ENCODE measurements at places on chromosomes 12 and 14.

DNA sequence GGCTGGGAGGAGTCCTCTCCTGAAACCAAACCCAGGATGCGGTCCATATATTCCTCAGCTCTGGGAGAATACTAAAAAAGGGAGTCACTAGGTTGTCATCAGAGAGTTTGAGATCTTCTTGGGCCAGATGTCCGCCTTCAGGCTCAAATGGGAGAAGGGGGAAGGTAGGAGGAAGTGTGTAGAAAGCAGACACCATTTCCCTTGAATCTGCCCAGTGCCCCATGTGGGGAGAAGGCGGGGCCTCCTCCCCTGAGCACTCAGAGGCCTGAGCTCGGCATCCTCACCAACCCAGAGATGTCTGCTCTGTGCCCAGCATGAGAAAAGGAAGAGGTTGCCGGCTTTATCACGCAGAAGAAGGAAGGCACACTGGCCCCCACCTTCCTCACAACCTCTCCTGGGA, 37.3 kb downstream of the LTBP2 start:
- no peak for DNase-seq

DNA sequence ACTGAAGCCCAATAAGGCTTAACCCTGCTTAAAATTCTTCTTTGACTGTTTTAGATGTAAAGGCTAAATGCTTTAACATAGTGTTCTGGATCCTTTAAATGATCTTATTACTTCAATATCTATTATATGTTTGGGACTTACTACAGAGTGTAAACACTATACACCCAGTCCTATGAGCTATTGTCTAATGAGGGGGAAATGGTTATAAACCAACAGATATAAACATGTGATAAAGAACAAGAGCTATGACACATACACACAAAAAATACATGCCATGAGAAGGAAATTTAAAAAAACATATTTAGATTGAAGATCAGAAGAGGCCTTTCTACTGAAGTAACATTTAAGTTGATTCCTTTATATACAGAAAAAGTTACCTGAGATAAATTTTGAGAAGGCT, 505.1 kb downstream of the FOXG1 start:
- DNase-seq: no peak

DNA sequence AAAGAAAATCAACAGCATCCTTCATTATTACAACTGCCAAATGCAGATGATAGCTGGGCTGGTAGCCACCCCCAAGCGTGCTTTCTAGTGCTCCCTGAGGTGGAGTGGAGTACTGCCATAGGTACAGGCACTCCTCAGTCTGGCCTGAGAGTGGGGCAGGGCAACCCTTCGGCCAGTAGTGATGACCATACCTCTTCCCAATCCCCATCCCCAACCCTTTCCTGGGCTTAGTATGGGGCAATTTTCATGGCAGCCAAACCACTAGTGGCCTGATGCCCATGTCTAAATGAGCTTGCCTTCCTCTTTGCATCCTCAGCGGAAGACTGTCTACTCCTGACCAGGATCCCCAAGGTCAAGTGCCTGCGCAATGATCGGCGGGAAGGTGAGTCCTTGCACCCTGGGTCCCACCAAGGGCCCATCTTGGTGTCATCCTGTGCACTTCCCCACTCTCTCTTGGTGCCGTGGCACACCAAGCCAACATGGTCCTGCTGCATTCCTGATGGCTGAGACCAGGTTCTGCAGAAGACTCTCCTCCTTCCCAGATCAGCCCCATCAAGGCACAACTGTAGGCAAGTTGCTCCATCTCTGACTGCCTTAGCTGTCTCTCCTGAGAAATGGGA, 65.8 kb downstream of the GALNT16 start:
- no peak for DNase-seq

DNA sequence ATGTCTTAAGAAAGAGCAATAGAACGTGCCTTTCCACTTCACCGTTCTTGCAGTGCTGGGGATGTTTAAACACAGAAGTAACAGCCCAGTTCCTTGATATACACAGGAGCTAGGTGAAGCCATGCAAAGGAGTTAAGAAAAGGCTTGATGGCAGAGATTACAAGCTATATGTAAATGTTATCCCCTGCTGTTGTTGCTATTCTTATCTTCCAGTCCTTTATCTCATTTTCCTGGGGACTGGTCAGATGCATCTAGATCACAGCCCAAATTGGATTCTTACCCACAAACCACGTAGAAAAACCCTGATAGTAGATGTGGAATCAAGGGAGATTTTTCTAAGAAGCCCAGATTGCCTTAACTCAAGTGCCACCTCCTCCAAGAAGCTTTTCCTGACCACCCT, 5.5 kb downstream of the ASCL1 start:
- no peak for DNase-seq

DNA sequence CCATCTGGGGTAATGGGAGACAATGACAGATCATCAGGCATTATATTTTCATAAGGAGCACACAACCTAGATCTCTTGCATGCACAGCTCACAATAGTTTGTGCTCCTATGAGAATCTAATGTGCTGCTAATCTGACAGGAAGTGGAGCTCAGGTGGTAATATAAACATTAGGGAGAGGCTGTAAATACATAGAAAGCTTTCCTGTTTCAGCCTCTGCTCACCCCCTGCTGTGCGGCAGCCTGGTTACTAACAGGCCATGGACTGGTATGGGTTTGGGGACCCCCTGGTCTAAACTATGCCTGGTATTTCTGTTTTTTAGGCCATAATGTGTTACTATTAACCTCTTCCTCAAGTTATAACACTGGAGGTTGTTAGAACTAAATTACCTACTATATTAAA, 1373.7 kb downstream of the LRFN5 start:
- no peak for DNase-seq

GRCh38 chr12:5650829-5651461, 219.0 kb downstream of the NTF3 start:
- no peak for DNase-seq

DNA sequence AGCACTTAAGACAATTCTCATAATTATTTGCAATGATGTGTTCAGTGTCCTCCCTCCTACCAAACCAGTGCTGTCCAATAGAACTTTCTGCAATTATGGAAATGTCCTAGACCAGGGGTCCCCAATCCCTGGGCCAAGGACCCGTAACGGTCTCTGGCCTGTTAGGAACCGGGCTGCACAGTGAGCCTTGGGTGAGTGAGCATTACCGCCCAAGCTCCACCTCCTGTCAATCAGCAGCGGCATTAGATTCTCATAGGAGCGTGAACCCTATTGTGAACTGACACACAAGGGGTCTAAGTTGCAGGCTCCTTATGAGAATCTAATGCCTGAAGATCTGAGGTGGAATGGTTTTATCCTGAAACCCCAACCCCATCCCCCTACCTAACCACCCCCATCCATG, 3.9 kb downstream of the SVOP start:
- DNase-seq: no peak

DNA sequence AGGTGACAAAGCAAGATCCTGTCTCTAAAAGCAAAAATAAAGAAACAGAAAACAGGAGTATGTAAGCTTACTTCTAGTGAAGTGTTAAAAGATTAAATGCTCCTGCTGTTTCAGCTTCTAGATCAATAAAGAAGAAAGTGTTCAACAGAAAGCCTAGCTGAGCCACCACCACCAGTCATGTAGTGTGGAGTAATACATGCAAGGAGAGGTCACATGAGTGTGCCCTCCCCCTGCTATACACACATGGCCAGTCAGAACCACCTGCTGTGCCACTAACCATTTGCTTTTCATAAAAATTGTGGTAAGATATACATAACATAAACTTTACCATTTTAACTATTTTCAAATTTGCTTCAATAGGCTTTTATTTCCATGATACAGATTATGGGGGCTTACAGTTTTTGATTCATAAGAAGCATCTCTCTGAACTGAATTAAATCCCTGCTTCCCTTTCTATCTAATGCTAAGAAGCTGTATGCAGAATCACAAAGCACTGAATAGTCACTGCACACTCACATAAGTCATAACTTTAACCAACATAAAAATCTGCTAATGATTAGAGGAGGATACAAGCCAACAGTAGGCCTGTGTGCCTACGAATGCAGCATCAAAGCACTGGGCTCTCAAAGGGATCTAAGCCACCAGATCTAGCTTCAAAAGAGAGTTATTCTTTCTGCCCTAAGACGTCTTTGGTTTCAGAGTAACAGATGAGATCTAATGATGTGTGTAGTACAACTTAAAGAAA, 515.5 kb downstream of the C12orf50 start:
- no peak for DNase-seq

DNA sequence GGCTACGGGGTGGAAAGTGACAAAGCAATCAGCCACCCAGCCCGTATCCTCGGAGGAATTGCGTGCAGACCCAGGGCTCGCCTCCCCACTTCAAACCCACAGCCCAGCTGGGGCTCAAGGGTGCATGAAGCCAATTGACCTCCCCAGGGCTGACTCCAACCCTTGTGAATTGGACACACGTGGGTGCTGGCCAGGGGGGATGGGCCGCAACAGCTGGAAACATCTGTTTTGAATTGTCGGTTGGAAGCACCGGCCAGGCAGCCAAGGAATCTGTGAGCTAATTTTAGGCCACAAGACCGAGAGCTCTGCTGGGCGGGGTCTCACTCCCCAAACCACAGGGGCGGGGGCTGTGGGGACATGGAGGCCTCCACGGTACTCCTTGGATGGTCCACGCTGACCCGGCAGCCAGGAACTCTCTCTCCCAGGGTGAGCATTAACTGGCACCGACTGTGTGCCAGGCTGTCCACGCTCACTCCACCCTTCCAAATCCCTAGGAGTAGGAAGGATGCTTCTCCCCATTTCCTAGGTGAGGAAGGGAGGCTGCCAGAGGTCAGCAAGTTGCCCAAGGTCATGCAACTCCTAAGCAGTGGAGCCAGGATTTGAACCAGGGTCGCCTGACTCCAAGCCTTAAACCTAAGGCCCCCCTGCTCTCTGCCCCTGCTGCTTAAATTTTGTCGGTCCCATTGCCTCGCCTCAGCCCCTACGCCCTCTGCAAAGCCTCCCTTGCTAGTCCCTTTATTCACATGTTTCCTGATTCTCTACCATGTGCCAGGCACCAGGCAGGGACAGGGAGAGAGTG, 11.9 kb upstream of the TMEM119 start:
- DNase-seq: no peak

GRCh38 chr12:32397696-32398095, 1.7 kb upstream of the FGD4 start:
- DNase-seq: no peak

DNA sequence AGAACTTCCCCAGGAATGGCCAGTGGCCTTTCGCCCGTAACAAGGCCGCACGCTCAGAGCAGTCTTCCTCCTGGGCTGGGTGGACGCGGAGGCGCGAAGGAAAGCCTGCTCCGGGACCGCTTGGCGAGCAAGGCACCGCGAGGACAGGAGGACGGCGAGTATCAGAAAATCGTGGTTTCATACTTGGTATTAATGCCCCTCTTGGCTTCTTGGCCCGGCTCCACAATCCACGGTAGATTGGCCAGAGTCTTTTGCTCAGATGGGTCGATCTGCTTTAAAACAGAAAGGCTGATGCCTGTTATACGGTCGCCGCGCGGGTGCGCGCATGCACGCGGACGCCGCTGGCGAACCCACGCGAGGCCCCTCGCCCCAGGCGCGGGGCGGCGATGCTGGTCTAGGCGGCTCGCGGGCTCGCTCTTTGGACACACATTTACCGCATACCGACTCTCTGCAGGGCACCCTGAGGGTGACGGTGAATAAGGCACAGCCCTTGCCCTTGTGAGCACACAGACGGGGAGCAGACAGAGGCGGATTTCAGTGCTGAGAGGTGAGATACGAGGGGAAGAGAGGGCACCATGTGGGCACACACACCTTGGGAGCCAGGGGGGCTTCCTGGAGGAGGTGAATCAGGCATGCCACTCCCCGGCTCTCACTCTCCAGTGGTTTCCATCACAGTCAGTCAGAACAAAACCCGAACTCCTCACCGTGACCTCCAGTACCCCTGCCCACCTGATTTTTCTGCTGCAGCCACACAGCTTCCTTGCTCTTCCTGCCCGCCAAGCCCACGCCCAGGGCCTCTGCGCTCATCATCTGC, 100.7 kb downstream of the APAF1 start:
- peak; percentile 30 for DNase-seq

- no peak for DNase-seq
Measured at GRCh38 chr12:96392397-96392796, 7.8 kb downstream of the CDK17 start.

DNA sequence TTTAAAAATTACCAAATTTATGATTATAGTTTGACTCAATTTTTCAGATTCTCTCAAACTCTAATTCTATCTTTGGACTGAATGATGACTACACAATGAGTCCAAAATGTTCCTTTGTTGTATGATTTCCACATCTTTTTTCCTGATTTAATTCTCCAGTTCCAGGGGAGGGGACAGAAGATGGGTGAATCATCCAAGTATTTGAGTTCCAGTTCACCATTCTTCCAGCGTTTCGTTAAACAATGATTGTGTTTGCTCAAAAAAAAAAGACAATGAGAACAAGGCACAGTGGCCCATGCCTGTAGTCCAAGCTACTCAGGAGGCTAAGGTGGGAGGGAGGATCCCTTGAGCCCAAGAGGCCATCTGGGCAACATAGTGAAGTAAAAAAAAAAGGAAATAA, 23.8 kb downstream of the BAZ1A start:
- DNase-seq: no peak

DNA sequence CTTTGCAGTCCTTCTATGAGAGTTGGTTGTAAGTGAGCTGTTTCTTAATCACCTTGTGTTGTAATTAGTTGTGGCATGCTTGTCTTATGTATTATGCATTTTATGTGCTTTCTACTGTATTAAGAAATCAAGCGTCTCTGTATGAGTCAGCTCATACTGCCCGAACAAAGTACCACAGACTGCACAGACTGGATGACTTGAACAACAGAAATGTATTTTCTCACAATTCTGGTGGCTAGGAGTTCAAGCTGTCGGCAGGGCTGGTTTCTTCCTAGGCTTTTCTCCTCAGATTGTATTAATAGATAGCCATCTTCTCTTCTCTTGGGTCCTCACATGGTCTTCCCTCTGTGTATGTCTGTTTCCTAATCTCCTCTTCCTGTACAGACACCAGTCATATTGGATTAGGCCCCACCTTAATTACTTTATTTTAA, 77.7 kb downstream of the FLRT2 start:
- DNase-seq: no peak

- no peak for DNase-seq
Measured at GRCh38 chr12:22333713-22334409, 646 bp downstream of the ST8SIA1 start.

- DNase-seq: no peak
Measured at GRCh38 chr14:39014460-39014859, 88.6 kb downstream of the SEC23A start.

DNA sequence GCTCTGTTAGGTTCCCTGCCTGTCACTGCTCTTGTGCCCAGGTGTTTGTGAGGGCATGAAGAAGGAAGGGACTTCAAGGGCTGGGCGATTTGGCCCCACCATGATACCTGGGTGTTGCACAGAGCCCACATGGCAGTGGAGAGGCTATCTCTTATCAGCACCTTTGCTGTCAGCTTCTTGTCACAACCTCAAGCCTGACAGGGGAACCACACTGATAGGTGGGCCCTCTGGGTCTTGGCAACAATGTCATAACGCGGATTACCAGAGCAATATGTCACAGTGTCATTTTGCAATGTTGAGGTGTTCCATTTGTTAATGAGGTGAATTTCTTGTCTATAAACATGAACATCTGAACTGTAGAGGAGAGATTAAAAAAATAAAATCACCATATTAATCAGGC, 22.9 kb upstream of the CACNA1C start:
- DNase-seq: no peak

Measured in GM13977 (cell line).